ENCODE measurements at places on chromosomes 6 and 20.

DNA sequence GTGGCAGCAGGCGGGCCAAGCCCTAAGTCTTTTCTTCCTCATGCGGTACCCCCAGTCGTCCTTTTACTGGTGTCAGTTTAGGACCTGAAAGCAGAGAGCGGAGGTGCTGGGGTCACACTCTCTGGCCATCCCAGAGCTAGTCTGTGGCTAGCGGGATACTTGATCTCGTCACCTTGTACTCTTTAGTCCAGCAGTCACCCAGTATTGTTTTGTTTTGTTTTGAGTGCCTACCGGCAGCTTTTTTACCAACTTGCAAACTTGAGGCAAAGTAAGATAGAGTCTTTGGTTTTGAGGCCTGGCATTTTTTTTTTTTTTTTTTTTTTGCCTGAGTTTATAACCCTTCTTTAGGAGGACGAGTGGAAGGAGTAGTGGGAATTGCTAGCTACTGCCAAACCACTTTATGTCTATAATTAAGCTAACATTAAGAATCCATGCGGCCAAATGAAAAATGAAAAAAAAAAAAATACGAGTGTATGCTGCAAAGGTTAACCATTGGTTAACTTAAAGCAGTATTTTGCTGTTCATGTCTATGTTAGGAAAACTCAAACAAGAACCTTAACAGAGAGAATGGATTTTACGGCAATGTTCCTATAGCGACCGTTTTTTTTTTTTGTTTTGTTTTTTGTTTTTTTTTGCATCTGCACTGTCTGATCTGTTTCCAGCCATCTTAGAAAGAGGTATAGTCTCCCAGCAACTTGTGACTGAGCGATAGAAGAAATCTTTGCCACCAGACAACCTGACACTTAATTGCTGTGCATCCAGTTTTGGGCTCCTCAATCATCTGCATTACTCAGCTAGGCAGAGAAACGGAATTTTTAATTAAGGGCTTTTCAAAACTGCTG is 56.9 kb downstream of the FAM217A start:
- no peak for DNase-seq

GRCh38 chr6:89221971-89222711 is 5.0 kb upstream of the GABRR1 start:
- DNase-seq, result no peak

GRCh38 chr6:43856005-43856765 is 86.2 kb downstream of the VEGFA start:
- DNase-seq, result no peak

DNA sequence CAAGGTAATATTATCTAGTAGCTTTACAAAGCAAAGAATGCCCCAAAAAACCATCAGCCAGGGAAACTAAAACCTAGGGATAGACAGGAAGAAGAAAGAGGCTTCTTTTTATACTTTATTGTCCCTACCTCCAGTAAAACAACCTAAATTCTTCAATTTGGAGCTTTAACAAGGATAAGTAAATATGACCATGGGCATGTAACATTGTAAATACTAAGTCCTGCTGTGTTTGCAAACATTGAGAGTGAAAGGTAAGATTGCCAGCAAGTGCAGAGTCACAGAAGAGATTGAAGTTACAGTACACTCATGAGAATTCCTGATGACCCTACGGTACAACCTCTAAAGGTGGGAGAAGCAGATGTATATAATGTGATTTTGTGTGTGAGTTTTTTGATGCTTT is 117.2 kb downstream of the FOXO3 start:
- DNase-seq, result no peak

DNA sequence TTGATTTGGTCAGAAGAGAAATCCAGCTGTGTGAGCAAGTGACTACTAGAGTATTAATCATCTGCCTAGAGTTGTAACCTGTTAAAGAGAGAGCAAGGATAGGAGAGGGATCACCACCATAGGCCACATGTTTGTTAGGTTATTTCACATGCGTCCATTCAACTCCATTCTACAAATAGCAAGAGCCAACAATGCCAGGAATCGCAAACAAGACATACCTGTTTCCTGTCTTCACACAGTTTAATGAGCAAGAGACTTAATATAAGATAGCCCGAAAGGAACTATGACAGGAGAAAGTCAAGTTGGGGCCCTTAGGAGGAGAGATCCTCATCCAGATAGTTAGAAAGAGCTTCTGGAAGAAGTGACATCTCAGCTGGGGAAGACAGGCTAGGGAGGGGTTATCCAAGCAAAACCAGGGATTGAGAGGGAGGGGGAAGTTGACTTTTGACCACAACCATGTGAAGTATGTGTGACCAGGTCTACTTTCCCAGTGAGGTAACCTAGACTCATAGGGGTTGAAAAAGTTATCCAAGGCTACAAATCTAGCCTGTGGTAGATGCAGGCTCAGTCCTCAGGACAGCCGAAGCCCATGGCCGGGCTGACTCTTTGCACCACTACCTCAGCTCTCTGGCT is 147.4 kb downstream of the ALDH8A1 start:
- no peak for DNase-seq

DNA sequence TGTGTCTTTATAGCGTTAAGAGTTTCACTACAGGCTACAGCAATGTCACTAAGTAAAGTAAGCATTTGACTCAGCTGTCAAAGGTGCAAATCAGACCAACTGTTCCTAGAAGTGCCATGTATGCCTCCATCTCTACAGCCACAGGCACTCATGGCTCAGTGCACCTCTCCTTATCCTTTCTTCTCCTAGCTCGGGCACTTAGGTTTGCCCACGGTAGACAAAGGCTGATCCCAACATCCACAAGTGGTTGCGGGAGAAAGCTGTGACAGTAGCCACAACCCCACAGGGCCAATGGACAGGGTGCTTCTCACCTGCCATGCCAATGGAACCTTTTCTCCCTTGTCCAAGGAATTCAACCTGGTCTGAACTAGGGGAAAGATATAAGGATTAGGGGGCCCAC is 228.5 kb upstream of the EXOC2 start:
- no peak for DNase-seq

DNA sequence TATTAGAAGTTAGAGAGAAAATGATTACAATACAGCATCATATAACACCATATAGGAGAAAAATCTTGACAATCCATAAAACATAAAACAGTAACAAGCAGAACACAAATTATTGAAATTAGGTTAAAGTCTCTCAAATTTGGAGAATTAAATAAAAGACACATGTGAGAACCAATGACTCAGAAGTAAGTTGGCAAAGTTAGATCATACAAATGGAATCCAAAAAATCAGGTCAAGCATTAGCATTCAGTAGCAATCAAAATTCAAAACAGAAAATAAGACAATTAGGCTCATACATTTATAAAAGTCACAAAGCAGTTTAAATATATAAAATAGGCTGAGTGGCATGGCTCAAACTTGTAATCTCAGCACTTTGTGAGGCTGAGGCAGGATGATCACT is 775.6 kb downstream of the PHF3 start:
- DNase-seq, result no peak

DNA sequence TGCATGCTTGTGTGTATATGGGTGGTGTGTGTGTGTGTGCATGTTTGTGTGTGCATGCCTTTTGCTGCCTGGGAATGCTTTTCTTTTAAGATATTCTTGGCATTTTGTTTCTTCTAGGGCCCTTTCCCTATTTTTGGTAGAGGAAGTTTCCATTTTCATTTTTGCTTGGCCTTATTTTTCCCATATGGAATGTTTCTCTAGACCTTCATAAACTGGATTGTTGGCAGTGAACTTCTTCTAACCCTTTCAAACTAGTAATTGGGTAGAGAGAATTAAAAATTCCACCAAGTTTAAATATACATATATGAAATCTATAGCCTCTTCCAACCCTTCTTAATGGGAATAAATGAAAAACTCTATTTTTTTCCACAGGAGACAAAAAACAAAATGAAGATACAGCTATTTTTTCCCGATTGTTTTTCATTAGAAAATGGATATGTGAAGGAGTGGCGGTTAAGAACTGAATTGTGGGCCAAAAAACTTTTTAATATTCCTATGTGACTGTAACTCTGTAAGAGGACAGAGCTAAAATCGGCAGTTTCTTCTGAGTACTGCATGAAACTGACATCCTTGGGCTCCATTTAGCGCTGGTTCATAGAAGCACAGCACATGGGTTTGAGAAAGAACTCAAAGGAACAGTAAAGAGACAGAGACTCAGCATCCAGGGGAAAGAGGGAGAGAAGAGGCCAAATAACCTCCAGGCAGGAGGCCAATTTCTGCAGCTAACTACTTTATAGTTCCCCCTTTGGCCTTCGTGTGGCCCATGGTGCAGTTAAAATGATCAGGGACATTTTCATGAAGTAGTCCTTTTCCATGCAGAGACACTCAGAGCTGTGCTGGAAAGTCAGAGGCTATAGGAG is 102.1 kb downstream of the TMEM170B start:
- no peak for DNase-seq

GRCh38 chr6:90080876-90081481 is 186.7 kb downstream of the GJA10 start:
- DNase-seq, result peak; percentile 31

GRCh38 chr6:150588888-150589499 is 10.7 kb upstream of the PLEKHG1 start:
- DNase-seq, result no peak

DNA sequence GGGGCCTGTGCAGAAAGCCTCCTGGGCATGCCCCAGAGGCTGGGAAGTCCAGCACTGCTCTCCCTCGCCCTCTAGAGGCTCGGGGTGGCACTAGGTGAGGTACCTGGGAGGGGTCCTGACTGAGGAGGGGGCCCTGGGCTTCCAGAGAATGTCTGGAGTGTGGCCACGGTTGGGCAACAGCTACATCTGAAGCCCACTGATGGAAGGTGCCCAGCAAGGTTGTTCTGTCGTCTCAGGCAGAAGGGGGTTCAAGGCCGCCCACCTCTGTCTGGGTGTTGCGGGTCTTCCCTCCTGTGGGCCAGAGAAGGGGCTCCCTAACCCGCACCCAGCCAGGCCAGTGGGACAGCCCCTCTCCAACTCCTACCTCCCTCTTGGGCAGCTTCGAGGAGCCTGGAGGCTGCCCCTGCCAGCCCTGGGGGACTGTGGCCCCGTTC is 11.4 kb upstream of the VEGFA start:
- DNase-seq, result no peak

- DNase-seq, result no peak
Measured at GRCh38 chr20:23165307-23165750, 79.2 kb upstream of the CD93 start.

- no peak for DNase-seq
Measured at GRCh38 chr20:33250666-33251065, 14.9 kb downstream of the BPIFA1 start.

DNA sequence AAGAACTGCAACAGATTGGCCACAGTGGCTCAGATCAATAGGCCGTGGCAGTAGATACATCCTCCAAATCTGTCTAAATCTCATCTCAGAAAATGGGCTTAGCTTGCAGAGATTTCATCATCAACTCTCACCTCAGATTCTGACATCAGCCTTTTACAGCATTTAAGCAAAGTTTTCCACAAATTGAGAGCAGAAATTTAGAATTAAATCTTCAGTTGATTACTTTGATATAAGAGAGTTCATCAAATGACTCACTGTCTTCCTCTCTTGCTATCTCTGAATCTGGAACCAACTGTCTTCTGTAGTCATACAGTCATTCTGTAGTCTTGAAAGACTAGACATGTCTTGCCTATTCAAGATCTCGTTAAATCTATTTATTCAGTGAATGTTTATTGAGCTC is 45.2 kb upstream of the CTAGE9 start:
- DNase-seq, result no peak

DNA sequence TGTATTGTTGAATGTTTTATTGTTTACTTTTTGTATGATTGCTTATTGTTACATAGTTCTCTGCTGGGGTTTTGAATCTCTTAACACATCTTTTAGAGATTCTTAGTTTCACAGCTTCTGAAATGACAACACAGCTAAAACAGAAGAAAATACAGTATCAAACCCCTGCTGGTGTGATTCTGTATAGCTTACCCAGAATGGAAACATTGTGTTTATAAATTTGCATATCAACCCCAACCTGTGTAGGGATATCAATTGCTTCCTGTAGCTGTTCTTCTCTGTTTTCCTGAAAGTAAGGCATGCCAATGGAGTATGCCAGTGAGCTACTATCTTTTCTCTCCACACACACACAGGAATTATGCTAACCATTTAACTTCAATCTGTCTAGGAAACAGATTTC is 64.3 kb upstream of the ID4 start:
- DNase-seq, result no peak

DNA sequence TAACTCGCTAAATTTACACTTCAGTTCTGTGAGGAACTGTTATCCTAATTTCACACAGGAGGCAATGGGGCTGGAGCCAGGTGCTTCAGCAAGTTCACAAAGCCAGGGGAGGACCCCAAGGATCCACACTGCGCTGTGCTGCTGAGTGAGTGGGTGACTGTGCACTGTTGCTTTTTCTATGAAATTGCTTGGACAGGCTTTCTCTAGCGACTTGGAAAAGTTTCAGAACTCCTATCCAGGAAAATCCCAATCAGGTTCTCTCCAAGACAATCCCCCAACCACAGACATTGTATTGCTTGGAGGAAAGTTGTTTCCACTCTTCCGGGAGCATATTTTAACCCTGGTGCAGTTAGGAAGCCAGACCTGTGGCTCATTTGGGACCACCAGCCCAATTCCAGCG is 175.9 kb upstream of the CST7 start:
- DNase-seq, result no peak

- DNase-seq, result no peak
Measured at GRCh38 chr6:150272976-150273315, 95.9 kb upstream of the IYD start.

GRCh38 chr6:15475872-15476271 is 187.0 kb downstream of the DTNBP1 start:
- DNase-seq, result no peak

DNA sequence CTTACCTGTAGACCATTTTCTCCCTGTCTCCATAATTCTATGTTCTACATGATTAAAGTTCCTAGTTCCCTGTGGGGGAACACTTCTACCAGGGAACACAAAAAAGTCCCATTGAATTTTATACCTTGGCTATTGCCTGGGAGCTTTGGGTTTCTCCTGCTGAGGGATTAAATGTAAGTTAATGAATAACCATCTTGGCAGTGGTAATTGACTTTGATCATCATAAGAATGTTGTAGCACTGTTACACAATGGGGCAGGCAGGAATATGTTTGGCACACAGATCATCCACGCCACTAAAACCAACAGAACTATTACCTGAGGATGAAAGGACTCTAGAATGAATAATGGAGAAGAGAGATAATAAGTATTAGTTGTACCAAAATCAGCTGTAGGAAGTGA is 1106.2 kb upstream of the GJE1 start:
- no peak for DNase-seq

DNA sequence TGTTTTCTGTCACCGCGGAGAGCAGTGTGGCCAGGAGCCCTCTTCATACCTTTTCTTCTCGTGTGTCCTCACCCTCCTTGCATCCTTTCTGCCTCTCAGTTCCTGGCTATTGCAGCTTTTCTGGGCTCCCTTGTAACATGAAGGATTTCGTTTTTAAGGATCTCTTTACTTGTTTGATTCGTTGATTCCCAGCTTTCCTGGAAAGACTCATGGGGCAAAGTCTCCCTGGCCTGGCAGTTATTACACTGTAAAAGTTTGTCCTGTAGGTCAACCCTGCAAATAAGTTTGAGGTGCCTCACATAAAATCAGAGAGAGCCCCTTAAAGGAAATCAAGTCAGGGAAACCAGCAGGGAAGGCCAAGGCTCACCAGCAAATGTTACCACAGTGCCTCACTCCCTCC is 70.1 kb downstream of the ISM1 start:
- DNase-seq, result no peak

Measured in stimulated activated CD4-positive, alpha-beta T cell treated with anti-CD3 and anti-CD28 coated beads, TNF-alpha, amount 100 ng/mL, for 4 hours (primary cell).